ENCODE measurements at places on chromosomes 3 and 15. TPM values are rescaled to one million over a fixed set of nuclear protein-coding genes. Genes with fewer than 3 reads are reported as not detected.

GRCh38 chr3:179898024-179898423 lies 138.7 kb downstream of the PEX5L start:
- DNase-seq: peak; percentile 53

DNA sequence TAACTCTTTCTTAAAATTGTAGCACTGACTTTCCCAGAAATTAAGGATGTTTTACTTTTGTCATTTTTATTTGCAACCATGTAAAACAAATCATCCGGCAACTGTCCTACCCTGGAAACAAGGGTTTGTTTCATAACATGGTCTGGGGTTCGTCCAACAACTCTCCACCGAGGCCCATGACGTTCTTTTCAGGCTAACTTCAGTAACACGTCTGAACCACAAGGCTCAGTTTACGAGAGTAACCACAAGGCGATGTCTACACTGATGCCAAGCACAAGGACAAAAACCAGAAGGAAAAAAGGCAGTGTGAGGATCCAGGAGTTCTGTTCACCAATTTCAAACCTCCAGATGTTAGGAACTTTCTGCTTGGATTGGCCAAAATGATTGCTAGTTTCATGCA lies 546.1 kb downstream of the NTRK3 start:
- no peak for DNase-seq

DNA sequence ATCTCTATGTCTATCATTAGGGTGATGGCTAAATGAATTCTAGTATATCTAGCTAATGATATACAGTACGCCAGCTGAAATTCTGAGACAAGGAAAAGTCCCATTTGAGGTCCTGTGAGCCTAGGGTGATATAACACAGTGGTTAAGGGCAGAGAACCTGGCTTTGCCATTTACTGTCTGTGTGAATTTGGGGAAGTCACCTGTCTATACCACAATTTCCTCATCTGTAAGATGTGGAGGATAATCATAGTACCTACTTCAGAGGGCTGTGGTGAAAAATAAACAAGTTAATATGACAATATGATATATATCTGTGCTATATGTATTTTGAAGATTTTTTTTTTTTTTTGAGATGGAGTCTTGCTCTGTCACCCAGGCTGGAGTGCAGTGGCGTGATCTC lies 9.8 kb upstream of the ANKDD1A start:
- no peak for DNase-seq

GRCh38 chr3:78275420-78275852 lies 1235.5 kb downstream of the ROBO2 start:
- no peak for DNase-seq

Gene PARP14
- polyA plus RNA-seq: 0.42 TPM

GRCh38 chr3:197006446-197006845 lies 23.2 kb downstream of the MELTF start:
- no peak for DNase-seq

DNA sequence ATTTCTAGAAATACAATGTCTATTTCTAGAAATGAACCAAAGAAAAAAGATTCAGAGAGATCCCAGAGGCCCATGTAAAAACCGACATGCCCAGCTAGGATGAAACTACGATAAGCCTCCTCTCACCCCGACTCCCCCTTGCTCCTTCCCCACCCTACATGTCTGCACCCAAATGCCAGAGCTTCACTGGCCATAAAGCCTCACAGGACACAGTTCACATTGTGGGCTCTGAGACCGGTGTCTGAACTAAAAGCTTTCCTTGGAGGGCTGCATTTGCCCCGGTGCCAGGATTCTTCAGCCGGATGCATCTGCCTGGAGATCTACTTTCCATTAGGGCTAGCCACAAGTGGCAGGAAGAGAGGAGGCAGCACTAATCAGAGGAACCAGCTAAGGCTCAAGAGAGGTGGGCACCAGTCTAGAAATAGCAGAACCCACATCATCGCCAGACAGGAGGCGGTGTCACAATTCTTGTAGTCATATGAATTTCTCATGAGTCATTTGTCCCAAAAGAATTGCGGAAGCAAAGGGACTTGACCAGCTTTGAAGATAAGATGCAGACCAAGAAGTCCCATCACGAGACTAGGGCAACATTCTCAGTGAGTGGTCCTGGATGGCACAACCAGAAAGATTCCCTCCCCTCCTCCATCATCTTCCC lies 353.6 kb downstream of the NTRK3 start:
- DNase-seq: peak; percentile 1

GRCh38 chr15:74179983-74180880 lies 6.7 kb downstream of the ISLR start:
- DNase-seq: peak; percentile 72

Gene ZNF774
- polyA plus RNA-seq: 2.1 TPM

DNA sequence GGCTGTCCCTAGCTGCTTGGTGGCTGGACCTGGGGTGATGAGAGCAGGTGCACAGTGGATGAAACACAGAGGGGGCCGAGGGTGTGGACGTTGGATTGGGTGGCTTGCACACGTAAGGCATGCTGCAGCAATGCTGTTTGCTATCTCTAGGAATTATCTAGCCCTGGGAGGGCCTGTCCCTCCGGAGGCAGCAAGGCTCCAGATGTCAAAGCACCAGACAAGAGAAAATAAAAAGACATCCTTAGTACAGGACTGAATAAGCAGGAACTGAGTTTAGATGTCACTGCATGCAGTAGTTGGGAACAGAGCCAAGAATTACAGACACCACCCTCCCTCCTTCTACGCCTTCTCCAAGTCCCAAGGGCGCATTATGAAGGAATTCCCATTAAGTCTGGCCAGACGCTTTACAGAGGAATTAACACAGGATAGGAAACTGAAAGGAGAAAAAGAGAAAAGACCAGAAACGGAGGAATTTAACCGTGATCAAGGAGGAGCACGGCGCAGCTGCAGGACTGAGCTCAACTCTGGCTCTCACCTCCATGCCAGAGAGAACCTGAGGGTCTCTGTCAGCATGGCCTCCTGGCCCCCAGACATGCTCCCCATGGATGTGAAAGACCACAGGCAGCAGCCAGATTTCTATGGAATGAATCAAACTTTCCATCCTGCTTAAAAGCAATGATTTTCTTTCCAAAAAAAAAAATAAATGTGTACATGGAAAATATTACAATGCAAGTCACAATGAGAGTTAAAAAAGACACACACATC lies 13.8 kb downstream of the ATP10A start:
- peak; percentile 84 for DNase-seq

DNA sequence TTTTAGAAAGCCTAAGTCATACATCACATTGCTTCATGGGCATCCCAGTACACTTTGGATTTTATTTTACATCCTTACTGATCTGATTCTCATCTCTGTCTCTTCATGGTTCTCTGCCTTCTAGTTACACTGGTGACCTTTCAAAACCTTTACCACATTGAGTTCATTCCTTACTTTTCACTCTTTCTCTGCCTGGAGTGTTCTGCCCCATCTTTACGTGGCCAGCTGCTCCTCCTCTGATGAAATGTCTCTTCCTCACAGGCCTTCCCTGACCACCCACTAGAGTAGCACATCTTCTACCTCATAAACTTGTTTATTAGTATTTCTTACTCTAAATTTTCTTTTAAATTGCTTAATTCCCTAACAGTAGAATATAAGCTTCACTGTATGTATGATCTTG lies 17.7 kb downstream of the CTNNB1 start:
- DNase-seq: no peak

GRCh38 chr15:84616235-84616634 lies 15.4 kb downstream of the ZSCAN2 start:
- no peak for DNase-seq

Gene ARNT2
- 3.8 TPM for polyA plus RNA-seq

- no peak for DNase-seq
These were observed 40.1 kb upstream of the MITF start for GRCh38 chr3:69699183-69699582.

- no peak for DNase-seq
These were observed 90.8 kb downstream of the CRTC3 start for GRCh38 chr15:90620379-90621067.

DNA sequence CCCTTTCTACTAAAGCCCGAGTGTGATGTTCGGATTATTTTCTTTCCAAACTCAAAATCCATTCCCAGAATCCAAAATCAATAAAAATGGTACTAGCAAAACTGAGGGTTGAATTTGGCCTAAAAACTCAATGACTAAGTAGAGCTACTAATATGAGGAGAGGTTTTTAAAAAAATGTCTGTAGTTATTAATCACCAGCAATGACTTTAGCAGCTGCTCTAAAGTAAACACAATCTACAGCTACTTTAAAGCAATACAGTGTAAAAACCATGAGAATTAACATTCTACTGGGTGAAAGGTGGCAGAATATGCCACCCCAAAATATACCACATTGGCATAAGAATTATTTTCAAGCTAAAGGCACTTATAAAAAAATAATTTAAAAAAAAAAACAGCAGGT lies 23.5 kb downstream of the FHIT start:
- DNase-seq: no peak

- no peak for DNase-seq
These were observed 315.2 kb downstream of the MECOM start for GRCh38 chr3:169348276-169348675.

DNA sequence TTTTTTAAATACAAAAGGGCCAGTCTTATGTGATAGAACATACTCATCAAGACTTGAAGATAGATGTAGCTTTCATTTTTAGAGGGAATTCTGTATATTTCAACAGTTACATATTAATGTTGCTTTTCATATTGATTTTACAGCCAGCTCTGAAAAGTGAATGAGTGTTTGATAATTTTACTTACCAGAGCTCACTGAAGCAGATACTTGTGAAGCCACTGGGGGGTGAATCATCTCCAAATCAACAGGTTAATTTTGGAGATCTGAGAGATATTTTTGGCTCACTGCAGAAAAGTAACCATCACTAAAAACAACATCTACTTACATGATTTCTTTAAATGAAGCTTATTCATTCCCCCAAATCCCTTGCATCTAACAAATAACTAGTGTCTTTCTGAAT lies 24.7 kb downstream of the TNFAIP8L3 start:
- no peak for DNase-seq

- peak; percentile 61 for DNase-seq
These were observed 2.4 kb downstream of the PML start for GRCh38 chr15:73996939-73997338.

Gene ITGA11
- 1.2 TPM for polyA plus RNA-seq

- DNase-seq: no peak
These were observed 17.0 kb upstream of the CMC1 start for GRCh38 chr3:28224430-28224829.

Gene VPS13C
- polyA plus RNA-seq: 4.5 TPM

- DNase-seq: no peak
These were observed 10.6 kb downstream of the XXYLT1 start for GRCh38 chr3:195260280-195260905.

DNA sequence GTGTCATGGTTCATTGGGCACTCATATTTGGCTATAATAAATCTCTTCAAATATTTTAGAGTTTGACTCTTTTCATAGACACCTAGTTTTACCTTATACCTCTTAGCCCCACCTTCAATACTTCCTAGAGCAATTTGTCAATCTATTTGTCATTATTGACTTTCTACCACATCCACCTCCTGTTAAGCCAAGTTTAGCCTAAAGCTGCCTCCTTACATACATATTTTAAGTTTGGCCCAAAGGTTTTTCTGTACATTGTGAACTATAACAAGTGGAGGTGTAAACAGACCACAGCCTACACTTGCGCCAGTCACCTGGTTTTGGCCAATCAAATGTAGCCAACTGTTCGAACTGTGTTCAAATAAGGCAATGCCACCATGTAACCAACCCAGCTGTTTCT lies 18.1 kb upstream of the ABHD17C start:
- no peak for DNase-seq

DNA sequence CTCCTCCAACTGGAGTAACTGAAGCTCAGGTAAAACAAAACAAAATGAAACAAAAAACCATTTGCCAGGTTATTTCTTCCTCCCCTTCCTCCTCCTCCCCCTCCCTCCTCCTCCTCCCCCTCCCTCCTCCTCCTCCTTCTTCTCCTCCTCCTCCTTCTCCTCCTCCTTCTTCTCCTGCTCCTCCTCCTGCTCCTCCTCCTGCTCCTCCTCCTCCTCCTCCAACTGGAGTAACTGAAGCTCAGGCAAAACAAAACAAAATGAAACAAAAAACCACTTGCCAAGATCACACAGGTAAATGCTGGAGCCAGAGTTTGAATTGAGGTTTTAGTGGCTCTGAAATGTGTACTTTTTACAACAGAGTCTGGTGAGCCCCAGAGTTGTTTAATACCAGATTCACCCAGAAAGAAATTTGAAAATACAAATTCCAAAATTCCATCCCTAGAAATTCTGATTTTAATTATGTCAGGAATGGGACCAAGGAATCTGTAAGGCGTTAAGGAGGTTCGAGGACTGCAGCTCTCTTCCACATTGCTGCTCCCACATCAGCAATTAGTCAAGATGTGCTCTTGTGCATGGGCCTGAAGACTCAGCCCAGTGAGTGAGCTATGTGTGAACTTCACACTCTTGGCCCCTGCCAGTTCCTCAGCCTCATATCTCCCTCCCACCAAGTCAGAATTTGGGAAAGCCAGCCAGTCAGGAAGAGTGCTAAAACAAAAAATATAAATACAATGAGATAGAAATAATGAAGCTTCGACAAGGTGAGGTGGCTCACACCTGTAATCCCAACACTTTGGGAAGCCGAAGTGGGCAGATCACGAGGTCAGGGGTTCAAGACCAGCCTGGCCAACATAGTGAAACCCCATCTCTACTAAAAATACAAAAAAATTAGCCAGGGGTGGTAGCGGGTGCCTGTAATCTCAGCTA lies 31.6 kb upstream of the ZNF770 start:
- DNase-seq: no peak

DNA sequence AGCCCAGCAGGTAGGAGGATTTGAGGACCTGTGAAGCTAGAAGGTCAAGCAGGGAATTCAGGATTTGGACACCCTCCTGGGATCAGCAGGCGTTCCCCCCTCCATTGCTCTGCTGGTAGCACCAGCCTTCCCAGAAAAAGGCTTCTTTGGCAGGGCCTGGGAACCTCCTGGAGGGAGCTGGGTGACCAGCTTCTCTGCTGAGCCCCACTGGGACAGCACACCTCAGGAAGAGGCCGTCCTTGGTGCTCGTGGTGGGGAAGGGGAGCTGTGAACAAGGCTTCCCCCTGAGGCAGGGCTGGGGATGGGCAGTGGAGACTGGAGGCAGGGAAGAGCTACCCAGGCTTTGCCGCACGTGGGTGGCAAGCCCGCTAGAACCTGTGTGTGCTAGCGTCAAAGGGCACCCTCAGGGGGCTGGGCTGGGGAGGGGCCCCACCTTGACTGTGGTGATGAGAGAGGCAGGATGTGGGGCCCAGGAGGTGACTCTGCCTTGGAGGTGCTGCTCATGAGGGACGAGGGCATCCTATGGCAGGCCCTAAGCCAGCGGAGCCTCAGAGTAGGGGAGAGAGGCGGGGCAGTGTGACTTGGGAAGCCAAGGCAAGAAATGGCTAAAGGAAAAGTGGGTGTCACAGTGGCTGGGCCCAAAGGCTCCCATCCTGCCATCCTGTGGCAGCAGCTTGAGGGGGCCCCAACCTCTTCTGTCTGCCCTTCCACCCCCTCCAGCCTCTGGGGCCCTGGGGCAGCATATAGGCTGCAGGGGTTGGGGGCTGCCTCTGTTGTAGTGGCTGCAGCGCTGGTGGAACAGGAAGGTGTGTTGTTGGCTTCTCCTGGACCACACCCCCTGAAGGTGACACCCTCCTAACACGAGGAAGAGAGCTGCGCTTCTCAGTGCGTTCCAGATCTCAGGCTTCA lies 20.7 kb downstream of the KLF13 start:
- no peak for DNase-seq

Gene P2RY1
- 2.5 TPM for polyA plus RNA-seq

GRCh38 chr15:67186226-67186649 lies 68.2 kb downstream of the AAGAB start:
- DNase-seq: no peak

Measured in cardiac muscle cell (in vitro differentiated cells and primary cell).